Activated CD8-positive, alpha-beta memory T cell treated with anti-CD3 and anti-CD28 coated beads, Interleukin-2, amount 10 ng/mL, durations not matched to agents 7 days and 5 days (primary cell): ENCODE measurements at places on chromosomes 13 and 19. TPM values are rescaled to one million over a fixed set of nuclear protein-coding genes. Genes with fewer than 3 reads are reported as not detected.

The DENND1C gene
- 100 TPM for total RNA-seq

The EBI3 gene
- 14.7 TPM for total RNA-seq

The ZNF439 gene
- total RNA-seq = 6.0 TPM

The SIGLEC7 gene
- not detected for total RNA-seq

The ADPRHL1 gene
- 1.3 TPM for total RNA-seq

The FFAR1 gene
- total RNA-seq = not detected

The ZNF844 gene
- total RNA-seq = 1.3 TPM

The ZNF730 gene
- total RNA-seq = 0.50 TPM

The MIDN gene
- total RNA-seq = 88.6 TPM

The RGL3 gene
- total RNA-seq = not detected

The SLITRK1 gene
- total RNA-seq = not detected

The PLK5 gene
- total RNA-seq = not detected

The CKM gene
- not detected for total RNA-seq

The ZSCAN18 gene
- 24.8 TPM for total RNA-seq
